Stimulated activated CD4-positive, alpha-beta T cell treated with anti-CD3 and anti-CD28 coated beads, Interleukin-1b, Interleukin-23, amount 100 ng/mL, for 1 hour (primary cell): ENCODE measurements at places on chromosomes 1 and 21.

DNA sequence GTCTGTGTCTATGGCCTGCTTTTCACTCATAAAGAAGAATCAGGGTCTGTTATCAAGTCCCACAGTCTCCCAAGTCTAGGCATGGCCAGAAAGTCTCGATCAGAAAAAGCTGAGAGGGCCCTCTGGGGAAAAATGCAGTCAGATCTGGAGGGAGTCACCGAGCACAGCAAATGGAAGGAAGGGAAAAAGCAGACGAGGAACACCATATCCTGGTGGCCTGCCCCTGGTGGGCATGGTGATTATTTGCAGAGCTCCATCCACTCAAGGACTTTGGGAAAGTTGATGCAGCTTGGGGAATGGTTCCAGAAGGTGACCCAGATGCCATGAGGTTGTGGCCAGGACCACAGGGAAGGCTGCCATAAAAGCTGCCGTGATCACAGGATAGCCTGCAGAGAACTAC lies 189.1 kb downstream of the CLIC6 start:
- DNase-seq = no peak

- DNase-seq = no peak
Measured at GRCh38 chr1:1907098-1907736, 7.8 kb upstream of the CALML6 start.

DNA sequence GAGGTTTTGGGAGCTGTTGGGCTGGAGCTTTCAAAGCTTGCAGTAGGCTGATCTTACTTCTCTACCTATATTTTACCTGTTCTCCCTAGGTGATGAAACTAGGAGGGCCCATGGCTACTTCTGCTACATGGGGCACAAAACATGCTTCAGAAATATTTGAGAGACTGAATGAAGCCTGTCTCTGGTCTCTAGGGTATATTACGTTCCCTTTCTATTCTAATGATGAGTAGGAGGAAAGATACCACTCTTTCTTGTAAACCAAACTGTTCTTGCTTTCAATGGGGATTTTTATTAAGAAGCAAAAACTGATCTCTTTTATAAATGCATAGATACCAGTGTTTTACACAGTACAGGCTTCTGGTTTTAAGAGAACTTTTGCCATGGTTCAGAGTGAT lies 103.1 kb downstream of the GALNT2 start:
- no peak for DNase-seq

DNA sequence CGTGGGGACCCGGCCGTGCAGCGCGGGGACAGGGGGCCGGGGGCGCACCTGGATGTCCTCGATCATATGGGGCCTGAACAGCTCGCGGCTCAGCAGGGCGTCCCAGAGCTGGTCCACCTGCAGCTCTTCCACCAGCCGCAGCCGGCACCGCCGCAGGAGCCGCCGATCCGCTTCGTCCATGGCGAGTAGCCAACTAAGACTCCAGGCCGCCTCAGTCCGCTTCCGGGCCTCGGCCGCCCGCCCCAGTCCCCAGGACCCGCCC lies at the start of gene CASP9:
Gene CASP9 (minus strand): TSS at position 195 of the 262 bp plus-strand sequence. CDS start 15 bp downstream, at position 180.
- DNase-seq = no peak

GRCh38 chr1:23989263-23989662 lies 9.1 kb upstream of the SRSF10 start:
- DNase-seq = no peak

DNA sequence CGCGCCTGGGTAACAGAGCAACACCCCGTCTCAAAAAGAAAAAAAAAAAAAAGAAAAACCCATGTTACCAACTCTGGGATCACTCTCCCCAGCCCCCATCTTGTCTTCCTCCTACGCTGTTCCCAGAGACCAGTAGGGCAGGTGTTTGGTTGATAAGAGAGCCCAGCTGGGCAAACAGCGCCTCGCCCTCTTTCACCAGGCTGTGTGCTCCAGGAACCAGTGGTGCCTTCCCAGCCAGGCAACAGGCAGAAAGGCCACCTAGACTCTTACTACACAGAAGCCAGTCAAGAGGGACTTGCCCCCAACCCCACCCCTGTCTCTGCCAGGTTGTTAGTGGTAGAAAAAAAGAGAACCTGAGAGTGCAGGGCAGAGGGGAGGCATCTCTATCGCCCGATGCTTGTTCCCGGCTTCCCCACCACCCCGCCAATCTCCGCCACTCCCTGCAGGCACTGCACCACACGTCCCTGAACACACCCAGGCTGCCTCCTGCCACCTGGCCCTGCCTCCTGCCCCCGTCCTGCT lies 14.0 kb upstream of the CTRC start:
- DNase-seq = no peak

DNA sequence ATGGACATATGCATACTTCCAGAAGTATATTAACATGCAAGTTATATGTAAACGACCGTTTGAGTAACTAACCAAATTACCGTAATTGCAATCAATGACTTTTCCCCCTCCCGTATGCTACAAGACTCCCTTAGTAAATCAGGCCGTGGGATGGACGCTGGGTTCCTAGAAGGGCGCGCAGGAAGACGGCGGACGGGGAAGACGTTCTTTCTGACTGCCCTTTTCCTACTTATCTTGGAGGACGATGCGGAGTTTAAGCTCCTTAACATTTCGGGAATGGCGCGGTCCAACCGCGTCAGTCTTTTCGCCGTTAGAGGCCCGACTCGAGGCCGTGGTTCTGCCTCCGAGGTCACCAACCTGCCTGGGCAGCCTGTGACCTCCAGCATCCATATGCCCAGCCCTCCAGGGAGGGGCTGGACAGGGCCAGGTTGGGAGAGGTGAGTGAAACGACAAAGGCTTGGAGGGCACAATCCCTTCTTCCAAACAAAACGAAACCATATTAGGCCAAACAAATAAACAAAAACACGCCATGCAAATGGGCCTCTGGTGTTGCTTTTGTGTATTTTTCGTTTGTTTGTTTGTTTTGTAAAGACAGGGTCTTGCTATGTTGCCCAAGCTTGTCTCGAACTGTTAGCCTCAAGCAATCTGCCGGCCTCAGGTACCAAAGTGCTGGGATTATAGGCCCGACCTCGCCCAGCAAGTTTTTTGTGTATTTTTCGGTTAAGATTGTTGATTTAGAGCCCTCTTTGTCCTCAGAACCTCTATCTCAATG lies 873 bp upstream of the PI4KB start:
- DNase-seq = no peak

- no peak for DNase-seq
Measured at GRCh38 chr1:152227310-152227928, 3.4 kb upstream of the HRNR start.

GRCh38 chr1:154400381-154400801 lies 4.8 kb upstream of the IL6R start:
- DNase-seq = no peak

DNA sequence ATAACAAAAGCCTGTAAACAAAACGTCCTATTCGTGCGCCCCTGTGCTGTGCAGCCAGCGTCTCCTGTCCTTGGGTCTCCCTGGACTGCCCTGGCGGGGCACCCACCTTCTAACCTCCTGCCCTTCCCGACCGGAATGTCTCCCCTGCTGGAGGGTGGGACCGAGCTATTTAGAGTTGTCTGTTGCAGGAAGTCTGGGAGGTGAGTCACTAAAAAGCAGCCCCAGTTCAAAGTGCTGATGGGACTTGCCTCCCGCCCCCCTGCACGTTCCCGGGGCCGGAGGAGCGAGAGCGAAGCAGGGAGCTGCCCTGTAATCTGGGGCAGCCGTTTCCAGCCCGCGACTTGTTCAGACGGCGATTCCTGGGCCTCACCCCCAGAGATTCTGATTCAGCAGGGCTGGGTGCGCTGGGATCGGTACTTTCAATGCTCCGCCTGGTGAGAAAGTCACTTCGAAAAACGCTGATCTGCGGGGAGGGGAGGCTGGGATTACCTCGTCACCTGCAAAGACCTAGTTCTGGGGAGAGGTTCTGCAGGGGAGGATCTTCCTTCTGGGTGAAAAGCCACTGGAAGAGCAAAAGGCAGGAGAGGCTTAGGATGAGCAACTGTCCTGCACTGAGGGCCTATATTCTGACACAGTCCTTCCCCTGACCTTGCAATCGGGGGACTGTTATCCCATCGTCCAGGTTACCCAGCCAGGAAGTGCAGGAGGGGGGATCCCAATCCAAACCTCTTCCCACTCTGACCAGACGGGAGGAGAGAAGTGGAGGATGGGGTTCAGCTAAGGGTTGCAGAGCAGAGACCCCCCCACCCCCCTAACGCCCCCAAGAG lies 1.2 kb upstream of the DHRS3 start:
- no peak for DNase-seq

GRCh38 chr1:69104894-69105293 lies 462.8 kb upstream of the LRRC7 start:
- DNase-seq = no peak

- no peak for DNase-seq
Measured at GRCh38 chr21:25640202-25640942, 1.3 kb downstream of the JAM2 start.

DNA sequence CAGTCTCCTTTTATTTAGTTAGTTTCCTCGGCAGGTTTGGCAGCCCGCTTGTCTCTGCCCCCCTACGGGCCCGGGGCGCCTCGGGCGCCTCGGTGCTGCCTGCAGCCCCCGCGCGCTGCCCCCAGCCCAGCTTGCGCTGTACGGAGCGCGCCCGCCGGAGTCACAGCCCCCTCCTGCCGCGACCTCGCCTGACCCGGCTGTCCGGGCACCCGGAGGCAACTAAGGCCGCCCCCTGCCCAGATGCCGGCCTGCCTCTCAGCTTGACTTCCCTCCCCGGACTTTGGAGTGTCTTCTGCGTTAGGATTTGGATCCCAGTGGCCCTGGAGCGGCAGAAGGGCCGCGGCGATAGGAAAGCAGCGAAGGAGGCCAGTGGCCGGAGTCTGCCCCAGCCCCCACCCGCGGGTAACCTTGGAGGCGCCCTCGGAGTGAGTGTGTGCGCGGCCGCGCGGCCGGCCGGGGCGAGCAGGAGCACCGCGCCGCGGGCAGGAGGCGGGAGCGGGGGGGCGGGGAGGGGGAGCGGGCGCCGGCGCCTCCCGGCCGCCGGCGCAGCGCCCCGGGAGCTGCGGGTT lies 7.6 kb downstream of the CDKN2C start:
- no peak for DNase-seq

DNA sequence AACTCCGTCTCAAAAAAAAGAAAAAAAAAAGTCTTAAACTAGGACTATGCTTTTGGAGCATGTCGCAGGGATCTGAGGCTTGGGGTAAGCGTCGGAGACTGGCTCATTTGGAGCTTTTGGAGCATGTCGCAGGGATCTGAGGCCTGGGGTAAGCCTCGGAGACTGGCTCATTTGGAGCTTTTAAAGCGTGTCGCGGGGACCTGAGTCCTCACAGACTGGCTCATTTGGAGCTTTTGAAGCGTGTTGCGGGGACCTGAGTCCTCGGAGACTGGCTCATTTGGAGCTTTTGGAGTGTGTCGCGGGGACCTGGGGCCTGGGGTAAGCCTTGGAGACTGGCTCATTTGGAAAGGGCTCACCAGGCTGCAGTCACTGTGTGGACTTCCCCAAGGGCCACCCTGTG lies 13.6 kb upstream of the TSPEAR start:
- DNase-seq = no peak

DNA sequence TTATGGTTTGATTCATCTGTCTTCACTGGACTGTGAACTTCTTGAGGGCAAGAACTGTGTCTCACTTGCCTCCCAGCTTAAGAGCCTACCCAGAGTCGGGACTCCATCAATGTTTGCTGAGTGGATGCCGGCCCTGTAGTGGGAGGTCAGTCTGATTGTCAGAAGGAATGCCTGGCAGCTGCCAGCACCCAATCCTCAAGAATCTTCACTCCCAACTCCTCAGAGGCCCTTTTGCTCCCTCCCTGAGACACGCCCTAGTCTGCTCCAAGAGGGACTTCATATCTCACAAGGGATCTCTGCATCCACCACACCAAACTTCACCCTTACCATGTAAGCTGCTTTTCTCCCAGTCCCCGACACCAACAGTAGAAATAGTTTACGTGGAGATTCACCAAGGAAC lies 15.2 kb upstream of the KDM4A start:
- DNase-seq = no peak

GRCh38 chr1:31767225-31767624 lies 3.1 kb upstream of the ADGRB2 start:
- DNase-seq = no peak

- no peak for DNase-seq
Measured at GRCh38 chr1:24919791-24920532, 10.1 kb downstream of the RUNX3 start.

- no peak for DNase-seq
Measured at GRCh38 chr1:171472183-171472647, 13.1 kb upstream of the PRRC2C start.

DNA sequence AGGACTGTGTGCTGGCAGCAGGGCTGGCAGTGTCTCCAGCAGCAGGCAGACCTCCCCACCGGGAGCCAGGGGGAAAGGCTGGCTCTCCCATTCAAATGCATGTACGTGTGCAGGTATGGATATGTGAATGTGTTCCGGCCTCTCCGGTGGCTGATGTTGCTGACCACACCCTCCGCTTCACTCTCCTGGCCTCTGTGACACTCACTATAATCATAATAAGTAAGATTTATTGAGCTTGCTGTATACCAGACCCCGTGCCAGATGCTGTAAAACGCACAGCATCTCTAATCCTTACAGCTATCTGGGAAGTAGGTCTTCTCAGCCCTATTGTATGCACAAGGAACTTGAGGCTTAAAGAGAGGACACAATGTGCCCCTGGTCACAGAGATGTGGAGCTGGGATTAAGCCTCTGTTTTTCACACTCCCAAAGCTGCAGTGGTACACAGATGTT lies 20.5 kb upstream of the ARTN start:
- no peak for DNase-seq

GRCh38 chr21:21605521-21605920 lies 607.3 kb downstream of the NCAM2 start:
- no peak for DNase-seq

DNA sequence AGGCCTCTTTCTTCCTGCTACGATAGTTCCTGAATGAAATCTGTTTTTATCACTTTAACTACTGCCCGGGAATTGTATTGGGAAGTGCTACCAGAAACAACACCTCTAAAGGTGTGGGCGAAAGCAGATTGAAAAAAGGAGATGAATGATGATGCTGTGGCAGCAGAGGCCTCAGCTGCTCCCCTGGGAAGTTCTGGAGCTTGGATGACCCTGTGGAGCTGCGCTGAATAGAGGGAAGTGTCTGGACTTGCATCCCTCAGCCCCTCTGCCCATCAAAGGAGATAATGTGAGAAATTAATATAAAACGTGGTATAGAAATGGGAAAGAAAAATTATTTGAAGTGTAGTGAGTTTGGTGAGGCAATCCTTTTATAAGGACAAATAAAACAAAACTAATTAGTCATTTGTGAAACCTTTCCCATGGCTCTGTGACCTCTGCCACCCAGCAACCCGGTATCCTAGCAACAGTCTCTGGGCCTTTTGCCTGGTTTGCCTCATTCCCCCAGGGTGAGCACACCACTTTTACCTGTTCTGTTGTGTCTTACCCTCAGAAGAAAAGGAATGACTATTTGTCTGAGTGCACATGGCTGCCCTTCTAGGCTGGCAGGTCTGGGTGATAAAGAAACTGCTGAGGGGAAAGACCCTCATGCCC lies 21.3 kb downstream of the OVAAL start:
- no peak for DNase-seq

DNA sequence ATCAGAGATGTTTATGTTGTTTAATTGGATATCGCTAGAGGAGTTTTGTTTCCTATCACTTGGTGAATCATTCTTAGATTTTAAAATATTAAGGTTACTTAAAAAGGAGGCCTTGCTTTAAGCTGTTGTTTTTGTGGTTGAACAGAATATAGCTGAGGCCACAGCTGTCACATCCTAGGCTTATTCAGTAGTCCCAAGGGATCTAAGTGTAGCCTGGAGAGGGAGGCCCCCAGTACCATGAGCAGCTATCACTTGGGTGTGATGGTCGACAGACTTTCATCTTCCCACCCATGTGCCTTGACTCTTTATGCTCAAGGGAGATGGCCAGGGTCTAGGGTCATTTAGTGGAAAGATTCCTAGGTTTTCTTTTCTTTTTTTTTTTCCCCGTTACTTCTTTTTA lies 278.7 kb downstream of the HHAT start:
- no peak for DNase-seq
